LHCN-M2 (cell line): ENCODE measurements at places on chromosomes 1 and 21.
A peak's percentile ranks its signal among the peaks of the same experiment; 100 is the strongest.

- no peak for DNase-seq
Measured at GRCh38 chr21:42744520-42745445, 91.4 kb downstream of the PDE9A start.

GRCh38 chr21:39094087-39094780 lies 89.0 kb downstream of the PSMG1 start:
- no peak for DNase-seq

DNA sequence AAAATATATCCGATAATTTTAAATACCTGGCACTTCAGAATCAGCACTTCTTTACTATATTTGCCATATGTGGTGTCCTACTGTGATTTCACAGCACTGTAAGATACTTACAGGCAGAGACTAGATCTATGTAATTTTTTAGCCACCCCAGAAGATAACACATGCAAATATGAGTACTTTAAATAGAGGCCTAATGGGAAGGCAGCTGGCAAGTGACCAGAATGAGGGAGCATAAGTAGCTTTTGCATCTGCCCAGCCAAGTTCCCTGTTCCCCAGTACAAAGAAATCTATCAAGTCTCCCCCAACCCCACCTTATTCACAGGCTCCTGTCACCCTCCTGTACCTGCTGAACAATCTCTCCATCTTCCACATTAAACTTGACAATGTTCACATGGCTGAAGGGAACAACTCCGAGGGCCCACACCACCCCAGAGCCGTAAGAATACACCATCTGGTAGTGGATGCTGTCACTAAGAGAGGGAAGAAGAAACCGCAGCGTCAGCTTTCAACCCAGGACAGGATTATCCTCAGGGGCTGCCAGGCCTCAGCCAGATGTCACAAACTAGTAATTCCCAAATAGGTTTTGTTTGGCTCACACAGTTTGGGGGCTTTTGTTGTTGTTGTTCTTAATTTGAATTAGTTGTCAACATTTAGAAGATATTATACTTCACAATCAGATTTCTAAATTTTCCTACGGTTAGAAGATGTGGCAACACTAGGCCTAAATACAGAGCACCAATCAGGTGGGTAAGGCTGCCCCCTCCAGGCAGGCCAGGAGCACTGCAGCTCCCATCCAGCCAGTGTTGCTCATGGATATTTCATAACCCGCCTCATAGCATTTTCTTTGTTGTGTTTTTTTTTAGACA lies 10.4 kb downstream of the EMC1 start:
- peak; percentile 65 for DNase-seq

GRCh38 chr1:96355521-96355920 lies 366.1 kb upstream of the PTBP2 start:
- DNase-seq: no peak

GRCh38 chr1:222123111-222123510 lies 381.2 kb upstream of the DUSP10 start:
- no peak for DNase-seq

GRCh38 chr1:4616831-4617465 lies 37.5 kb upstream of the AJAP1 start:
- DNase-seq: no peak

- no peak for DNase-seq
Measured at GRCh38 chr1:172671591-172671990, 12.7 kb downstream of the FASLG start.

DNA sequence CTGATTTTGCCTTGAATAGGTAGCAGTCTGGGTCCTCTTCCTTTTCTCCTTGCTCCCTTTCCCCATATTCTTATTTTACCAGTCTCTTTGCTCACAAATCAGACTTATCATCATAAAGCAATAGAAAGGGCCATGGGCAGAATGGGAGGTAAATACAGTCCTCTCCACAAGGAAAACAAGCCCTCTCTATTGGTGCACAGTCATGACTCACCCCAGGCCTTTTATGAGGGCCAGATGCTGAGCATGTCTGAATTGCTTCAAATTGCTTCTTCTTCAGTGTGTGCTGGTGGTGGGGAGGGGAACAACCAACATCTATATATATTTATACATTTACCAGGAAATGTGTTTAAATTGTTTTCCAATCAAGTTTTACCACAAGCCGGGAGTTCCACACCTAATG lies 75.2 kb downstream of the GFI1 start:
- peak; percentile 53 for DNase-seq

- peak; percentile 10 for DNase-seq
Measured at GRCh38 chr1:72432645-72433267, 150.4 kb upstream of the NEGR1 start.

DNA sequence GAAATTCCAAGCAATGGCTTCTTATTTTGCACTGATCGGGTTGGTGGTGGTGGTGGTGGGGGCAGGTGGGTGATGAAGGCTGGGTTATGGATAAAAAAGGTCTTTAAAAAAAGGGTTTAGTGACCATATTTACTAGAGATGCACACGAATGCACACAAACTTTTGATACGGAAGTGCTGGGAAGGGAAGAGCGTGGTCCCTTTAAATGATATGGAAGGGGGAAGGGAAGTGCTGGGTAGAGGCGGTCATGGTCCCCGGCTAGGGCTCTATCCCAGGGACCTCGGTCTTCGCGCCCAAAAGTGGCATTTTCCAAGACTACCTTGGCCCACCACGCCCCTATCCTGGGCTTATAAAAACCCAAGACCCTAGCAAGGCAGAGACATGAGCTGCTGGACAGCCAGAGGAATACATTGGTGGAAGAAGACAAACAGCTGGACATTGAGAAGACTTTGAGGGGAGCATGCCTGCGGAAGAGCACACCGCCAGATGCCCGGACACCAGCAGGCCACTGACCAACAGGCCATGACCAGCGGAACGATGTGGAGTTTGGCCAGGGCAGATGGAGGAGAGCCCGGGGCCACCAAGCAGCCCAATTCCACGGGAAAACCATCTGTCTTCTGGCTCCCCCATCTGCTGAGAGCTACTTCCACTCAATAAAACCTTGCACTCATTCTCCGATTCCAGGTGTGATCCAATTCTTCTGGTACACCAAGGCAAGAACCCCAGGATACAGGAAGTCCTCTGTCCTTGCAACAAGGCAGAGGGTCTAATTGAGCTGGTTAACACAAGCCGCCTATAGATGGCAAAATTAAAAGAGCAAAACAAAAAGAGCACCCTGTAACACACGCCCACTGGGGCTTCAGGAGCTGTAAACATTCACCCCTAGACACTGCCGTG lies 1720.2 kb downstream of the MRPL39 start:
- DNase-seq: no peak

GRCh38 chr1:154325583-154326545 lies 539 bp downstream of the ATP8B2 start:
- peak; percentile 87 for DNase-seq

DNA sequence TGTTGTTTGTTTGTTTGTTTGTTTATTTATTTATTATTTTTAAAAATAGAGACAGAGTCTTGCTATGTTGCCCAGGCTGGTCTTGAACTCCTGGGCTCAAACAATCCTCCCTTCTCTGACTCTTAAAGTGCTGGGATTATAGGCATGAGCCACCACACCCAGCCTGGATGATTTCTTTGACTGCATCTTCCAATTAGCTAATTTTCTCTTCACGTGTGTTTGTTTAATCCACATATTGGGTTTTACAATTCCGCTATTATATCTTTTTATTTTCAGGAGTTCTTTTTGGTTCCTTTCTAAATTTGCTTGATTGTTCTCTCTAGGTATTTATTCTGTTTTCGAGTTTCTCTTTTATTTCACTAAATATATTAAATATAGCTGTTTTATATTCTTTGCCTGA lies 19.8 kb downstream of the SH3BGR start:
- DNase-seq: no peak

DNA sequence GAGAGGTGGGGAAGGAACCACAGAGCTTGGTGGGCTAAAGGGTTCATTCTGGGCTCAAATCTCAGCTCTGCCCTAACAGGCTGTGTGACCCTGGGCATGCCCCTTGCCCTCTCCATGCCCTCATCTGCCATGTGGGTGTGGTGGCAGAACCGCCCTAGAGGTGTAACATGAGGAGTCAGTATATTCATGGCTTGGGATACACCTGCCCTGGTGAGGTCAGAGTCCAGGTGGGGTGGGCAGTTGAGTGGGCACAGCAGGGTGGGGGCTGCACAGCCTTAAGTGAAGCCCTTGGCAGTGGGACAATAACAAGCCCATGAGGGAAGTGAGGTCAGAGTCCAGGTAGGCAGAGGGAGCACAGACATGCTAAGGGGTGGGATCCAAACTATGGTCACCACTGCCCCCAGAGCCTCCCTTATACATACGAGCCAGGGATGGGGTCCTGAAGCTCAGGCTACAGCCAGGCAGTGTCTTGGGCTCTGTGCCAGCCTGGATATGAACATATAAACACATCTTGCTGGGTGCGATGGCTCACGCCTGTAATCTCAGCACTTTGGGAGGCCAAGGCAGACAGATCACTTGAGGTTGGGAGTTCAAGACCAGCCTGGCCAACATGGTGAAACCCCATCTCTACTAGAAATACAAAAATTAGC lies 59.0 kb upstream of the EFHD2 start:
- DNase-seq: no peak

DNA sequence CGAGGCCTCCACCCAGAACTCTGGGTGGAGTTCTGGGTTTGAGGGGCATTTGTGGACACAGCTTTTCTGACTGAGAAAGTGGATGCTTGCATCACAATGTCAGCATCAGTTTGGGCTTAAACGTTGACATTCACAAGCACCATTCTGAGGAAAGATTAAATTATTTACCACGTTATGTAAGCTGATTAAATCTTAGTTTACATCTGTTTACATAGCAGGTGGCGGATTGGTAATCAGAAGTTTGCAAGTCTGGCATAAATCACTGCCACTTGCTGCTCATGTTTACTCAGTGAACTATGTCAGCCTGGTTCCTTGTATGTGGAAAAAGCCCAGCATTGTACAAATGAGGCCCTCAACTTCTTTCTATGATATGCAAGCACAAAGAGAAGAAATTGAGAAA lies 310.1 kb downstream of the PAPPA2 start:
- DNase-seq: no peak
